ENCODE measurements at places on chromosomes 5 and 9. TPM values are rescaled to one million over a fixed set of nuclear protein-coding genes. Genes with fewer than 3 reads are reported as not detected.

Gene GMCL2
- not detected for total RNA-seq

Gene ENTPD8
- not detected for total RNA-seq

Gene CCDC183
- 1.9 TPM for total RNA-seq

Gene SLC12A7
- total RNA-seq: 33.7 TPM

Gene ANKRD18A
- total RNA-seq: 1.2 TPM

Gene RAB24
- 25.0 TPM for total RNA-seq

GRCh38 chr9:8365029-8365428 is 565.5 kb upstream of the DMAC1 start:
- DNase-seq: no peak
- H3K27me3 ChIP-seq: no peaks in the 10 kb centered on the region
- no peak overlapping the region for H3K4me3 ChIP-seq
- no peaks in the 10 kb centered on the region for H3K36me3 ChIP-seq
- H3K4me1 ChIP-seq: no peaks in the 10 kb centered on the region

DNA sequence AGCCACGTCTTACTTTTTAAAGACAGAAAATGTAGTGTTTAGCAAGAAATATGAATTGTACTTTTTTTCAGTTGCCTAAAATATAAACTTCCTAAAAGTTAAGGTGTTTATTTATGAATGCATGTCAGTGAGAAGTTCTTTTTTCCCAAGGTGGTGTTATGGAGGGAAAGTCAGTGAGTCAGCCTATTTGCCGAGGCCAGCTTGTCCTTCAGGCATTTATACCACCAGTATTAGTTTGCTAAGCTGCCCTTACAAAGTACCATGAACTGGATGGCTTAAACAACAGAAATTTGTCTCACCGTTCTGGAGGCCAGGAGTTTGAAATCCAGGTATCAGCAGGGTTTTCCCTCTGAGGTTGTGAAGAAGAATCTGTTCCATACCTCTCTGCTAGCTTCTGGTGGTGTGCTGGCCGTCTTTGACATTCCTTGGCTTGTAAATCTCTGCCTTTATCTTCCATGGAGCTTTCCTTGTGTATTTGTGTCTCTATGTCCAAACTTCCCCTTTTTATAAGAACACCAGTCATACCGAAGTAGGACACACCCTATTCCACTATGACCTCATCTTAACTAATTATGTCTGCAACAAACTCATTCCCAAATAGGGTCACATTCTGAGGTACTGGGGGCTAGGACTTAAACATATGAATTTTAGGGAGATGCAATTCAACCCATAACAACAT is 38.4 kb downstream of the PRKACG start:
- H3K36me3 ChIP-seq: no peaks in the 10 kb centered on the region
- DNase-seq: no peak
- H3K27ac ChIP-seq: no peak overlapping the region

DNA sequence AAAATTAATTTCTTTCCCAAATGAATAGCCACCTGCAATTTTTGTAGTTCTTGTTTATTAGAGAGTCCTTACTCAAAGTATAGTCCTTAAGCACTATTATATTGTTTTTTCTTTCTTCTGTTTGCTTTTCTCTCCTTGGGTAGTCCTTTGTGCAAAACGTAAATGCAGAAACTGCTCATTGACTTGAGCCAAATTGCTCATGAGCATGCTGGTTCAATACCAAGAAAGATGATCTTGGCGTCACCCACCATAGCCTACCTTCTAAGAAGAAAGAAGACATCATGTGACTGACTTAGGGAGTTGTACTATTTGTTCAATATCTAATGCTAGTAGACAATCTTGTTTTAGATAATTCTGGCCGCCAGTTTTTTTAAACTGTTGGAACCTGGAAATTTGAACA is 248.8 kb upstream of the DMRT1 start:
- no peak overlapping the region for H3K4me3 ChIP-seq
- H3K27me3 ChIP-seq: no peaks in the 10 kb centered on the region
- H3K36me3 ChIP-seq: no peaks in the 10 kb centered on the region
- H3K27ac ChIP-seq: no peak overlapping the region

- H3K36me3 ChIP-seq: no peaks in the 10 kb centered on the region
- DNase-seq: no peak
- no peaks in the 10 kb centered on the region for H3K27me3 ChIP-seq
Measured at GRCh38 chr9:9499546-9499945, 1113.3 kb downstream of the PTPRD start.

DNA sequence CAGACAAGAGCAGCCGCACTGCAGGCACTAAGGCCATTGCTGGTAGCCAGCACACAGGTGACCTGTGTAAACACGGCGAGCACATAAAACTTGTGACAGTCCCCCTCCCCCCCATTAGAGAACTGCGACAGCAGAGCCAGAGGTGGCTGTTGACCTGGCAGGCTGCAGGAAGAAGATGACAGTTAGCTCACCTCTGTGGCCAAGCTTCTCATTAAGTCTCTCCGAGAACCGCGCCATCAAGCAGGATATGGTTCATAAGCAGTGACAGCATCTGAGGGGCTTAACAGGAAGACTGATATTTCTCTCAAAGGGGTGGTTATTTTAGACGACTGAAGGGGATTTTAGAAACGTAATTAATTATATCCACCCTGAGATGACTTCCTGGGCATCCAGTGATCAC is 5.2 kb downstream of the SURF4 start:
- H3K4me1 ChIP-seq: peaks cover 87% of the 10 kb centered on the region
- peak overlapping the region; percentile 31 for H3K4me3 ChIP-seq
- DNase-seq: peak; percentile 60
- H3K36me3 ChIP-seq: peaks cover 12% of the 10 kb centered on the region
- peak overlapping the region; percentile 94 for H3K27ac ChIP-seq

GRCh38 chr9:1388216-1388615 is 338.1 kb downstream of the DMRT2 start:
- no peaks in the 10 kb centered on the region for H3K36me3 ChIP-seq
- no peaks in the 10 kb centered on the region for H3K4me1 ChIP-seq
- H3K27ac ChIP-seq: no peak overlapping the region
- H3K4me3 ChIP-seq: no peak overlapping the region
- DNase-seq: no peak

DNA sequence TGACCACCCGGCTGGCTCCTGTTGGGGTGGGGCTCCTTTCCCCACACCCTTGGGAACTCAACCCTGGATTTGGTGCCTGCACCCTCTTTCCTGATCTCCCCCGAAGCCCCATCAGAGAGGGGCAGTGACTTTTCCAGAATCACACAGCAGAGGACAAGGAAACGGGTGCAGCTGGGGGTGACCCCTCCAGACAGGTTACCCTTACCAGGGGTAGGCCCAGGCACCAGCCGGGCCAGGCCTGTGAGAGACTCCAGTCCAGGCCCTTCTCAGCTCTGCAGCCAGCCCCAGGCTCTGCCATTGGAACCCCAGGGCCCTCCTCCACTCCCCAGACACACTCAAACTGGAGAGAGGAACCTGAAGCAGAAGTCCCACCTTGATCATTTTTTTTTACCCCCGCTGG is 19.0 kb upstream of the PHYHD1 start:
- H3K36me3 ChIP-seq: no peaks in the 10 kb centered on the region
- H3K4me3 ChIP-seq: peak overlapping the region; percentile 40
- H3K27me3 ChIP-seq: no peaks in the 10 kb centered on the region

- H3K36me3 ChIP-seq: no peaks in the 10 kb centered on the region
- no peak overlapping the region for H3K27ac ChIP-seq
- H3K4me1 ChIP-seq: peaks cover 2% of the 10 kb centered on the region
- no peaks in the 10 kb centered on the region for H3K27me3 ChIP-seq
- DNase-seq: no peak
Measured at GRCh38 chr5:32163785-32164184, 10.3 kb downstream of the GOLPH3 start.

- H3K4me3 ChIP-seq: no peak overlapping the region
- H3K36me3 ChIP-seq: peaks cover 5% of the 10 kb centered on the region
- no peak for DNase-seq
- no peaks in the 10 kb centered on the region for H3K27me3 ChIP-seq
- no peak overlapping the region for H3K27ac ChIP-seq
Measured at GRCh38 chr5:10709933-10710332, 51.1 kb downstream of the DAP start.

DNA sequence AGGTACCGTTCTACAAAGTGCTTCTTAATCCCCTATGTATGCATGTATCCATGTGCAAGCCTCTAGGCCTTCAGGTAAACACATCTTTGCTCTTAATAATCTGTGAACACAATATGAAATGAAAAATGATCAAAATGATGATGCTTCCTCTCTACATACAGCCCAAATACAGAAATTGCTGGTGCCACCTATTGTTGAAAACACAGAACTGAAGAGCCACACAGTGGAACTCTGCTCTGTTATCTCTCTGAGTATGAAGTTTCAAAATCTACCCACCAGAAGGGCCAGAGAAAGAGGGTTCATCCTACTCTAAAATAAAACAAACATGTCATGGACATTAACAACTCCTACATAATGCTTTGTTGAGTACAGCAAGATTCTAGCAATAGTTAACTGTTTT is 71.3 kb downstream of the GLIS3 start:
- DNase-seq: no peak
- H3K4me1 ChIP-seq: no peaks in the 10 kb centered on the region
- H3K27ac ChIP-seq: no peak overlapping the region
- no peaks in the 10 kb centered on the region for H3K36me3 ChIP-seq

GRCh38 chr5:94969174-94969573 is 315.7 kb downstream of the MCTP1 start:
- no peak overlapping the region for H3K4me3 ChIP-seq
- no peaks in the 10 kb centered on the region for H3K27me3 ChIP-seq
- no peaks in the 10 kb centered on the region for H3K4me1 ChIP-seq
- no peak for DNase-seq
- H3K36me3 ChIP-seq: no peaks in the 10 kb centered on the region
- H3K27ac ChIP-seq: no peak overlapping the region

- H3K27me3 ChIP-seq: no peaks in the 10 kb centered on the region
- H3K27ac ChIP-seq: no peak overlapping the region
- no peaks in the 10 kb centered on the region for H3K4me1 ChIP-seq
- no peak for DNase-seq
- no peak overlapping the region for H3K4me3 ChIP-seq
- no peaks in the 10 kb centered on the region for H3K36me3 ChIP-seq
Measured at GRCh38 chr9:103978396-103978795, 115.7 kb upstream of the SMC2 start.
